ENCODE measurements at places on chromosomes 2 and 18.

- DNase-seq = no peak
Observed at GRCh38 chr2:218384975-218385374, 2.9 kb downstream of the SLC11A1 start.

GRCh38 chr2:25482341-25482740 is 140.6 kb upstream of the DNMT3A start:
- no peak for DNase-seq

DNA sequence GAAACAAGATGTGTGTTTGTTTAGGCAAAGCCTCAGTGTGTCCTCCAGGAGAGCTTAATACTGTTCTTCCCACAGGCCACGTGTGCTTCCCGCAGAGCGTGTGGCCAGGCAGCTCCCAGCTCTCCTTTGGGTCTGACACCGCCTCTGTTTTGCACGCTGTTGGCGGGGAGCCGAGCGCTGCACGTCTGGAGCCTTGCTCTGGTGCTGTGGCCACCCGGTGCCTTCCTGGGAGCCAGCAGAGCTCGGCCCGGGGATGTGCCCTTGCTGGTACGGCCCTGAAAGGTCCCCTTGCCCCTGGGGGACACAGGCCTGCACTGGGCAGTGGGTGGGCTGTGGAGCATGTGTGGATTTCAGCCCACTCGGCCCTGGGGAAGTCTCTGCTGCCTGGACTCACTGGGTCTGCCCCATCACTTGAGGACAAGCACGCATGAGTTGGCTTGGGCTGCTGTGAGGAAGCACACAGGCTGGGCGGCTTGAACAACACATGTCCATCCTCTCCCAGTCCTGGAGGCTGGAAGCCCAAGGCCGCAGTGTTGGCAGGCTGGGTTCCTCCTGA is 160.7 kb upstream of the HDAC4 start:
- no peak for DNase-seq

- no peak for DNase-seq
Observed at GRCh38 chr2:226752887-226753286, 46.7 kb downstream of the IRS1 start.

DNA sequence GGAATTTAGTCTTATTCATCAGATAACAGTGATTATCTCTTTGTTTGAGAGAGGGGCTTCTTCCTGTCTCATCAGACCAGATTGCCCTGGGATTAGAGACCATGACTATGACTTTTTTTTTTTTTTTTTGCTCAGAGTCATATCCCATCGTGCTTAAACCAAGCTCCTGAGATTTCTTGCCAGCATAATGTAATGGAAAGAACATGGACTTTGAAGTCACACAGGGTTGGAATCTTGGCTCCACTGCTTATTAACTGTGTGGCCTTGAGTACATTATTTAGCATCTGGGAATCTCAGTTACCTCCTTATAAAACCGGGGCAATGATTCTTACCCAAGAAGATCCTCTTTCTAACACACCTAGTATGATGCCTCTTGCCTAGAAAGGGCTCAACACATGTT is 268.3 kb downstream of the DYSF start:
- no peak for DNase-seq

GRCh38 chr2:168499500-168499899 is 43.4 kb downstream of the CERS6 start:
- no peak for DNase-seq

DNA sequence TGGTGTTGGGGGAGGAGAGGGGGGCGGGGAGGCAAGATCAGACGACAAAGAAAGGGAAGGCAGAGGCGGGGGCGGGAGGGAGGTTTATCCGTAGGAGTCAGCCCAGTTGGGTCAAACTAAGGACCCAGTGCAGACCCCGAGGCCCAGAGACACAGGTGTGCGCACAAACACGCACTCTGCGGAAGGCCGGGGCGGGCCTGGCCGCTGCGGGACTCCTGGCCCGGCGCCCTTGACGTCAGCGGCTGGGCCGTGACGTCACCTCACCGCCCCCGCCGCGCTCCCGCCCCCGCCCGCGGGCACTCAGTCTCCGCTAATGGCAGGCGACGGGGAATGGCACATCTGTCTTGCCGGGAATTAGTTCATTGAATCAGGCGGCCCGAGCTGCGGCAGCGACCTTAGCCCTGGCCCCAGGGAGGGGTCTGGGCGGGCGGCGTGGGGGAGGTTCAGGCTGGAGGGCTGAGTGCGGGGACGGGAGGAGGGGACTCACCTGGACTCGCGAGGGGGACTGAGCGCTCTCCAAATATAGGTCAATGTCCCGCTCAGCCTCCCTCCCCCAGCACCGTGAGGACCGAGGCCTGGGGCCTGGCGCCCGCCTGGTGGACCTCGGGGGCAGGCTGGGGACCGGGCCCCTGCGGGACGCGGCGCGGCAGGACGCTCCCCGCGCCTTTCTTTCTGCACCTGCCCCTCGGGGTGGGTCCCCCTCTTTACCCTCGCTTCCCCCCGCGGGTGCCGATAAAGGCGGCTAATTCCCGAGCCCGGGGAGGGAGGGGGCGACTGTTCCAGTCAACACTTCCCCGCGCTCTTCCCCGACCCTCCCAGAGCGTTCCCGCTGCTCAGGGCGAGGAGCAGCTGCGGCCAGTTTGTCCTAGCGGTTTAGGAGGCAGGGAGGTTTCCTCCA is 15.5 kb upstream of the ECEL1 start:
- peak; percentile 83 for DNase-seq

GRCh38 chr2:27496357-27497287 is at the start of gene GCKR:
Gene GCKR (plus strand): TSS chr2:27496839. CDS start chr2:27496905, 66 bp downstream.
- no peak for DNase-seq

DNA sequence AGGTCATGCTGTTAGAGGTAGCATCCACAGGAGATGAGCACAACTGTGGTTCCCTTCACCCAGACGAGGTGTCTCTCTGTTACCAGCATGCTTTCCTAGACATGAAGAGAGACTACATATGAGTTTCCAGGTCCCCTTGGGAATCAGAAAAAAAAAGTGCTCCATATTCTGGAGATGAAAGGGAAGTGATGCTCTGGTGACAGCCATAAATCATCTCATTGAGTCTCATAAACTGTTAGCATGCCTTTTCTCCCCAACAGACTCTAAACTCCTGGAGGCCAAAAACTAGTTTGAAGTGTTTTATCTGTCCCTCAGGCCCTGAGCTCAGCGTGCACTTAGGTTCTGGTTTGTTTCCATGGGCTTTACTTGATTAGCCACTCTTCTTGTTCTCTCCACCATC is 124.6 kb upstream of the CREB1 start:
- DNase-seq = no peak

- DNase-seq = peak; percentile 73
Observed at GRCh38 chr2:42567806-42568400, 529 bp upstream of the MTA3 start.

DNA sequence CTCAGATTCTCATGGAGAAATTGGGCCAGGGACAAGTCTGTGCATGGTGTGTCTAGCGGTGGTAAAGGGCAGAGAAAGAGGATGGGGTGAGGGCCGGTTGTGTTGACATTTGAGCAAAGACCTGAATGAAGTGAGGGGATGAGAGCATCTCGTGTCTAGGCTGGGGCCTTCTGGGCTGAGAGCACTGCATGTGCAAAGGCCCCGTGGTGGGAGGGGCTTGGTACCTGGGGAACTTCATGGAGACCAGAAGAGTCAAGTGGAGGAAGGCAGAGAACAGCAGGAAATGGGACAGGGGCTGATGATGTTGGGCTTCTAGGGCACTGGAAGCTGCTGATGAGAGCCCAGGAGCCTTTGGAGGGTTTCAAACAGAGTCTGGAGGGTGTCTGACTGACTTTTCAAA is 76.8 kb downstream of the SH3BP4 start:
- DNase-seq = no peak

All from iPS-NIHi11 (cell line).